ENCODE measurements at places on chromosomes 3 and 15.
A peak's percentile ranks its signal among the peaks of the same experiment; 100 is the strongest.

- H3K4me1 ChIP-seq: peaks cover 24% of the 10 kb centered on the region
- H3K4me3 ChIP-seq: peak overlapping the region; percentile 43
- peak overlapping the region; percentile 59 for H3K27ac ChIP-seq
- H3K27me3 ChIP-seq: no peaks in the 10 kb centered on the region
- no peaks in the 10 kb centered on the region for H3K36me3 ChIP-seq
- DNase-seq: peak; percentile 60
Observed at GRCh38 chr15:51758645-51759044, 7.2 kb downstream of the TMOD2 start.

DNA sequence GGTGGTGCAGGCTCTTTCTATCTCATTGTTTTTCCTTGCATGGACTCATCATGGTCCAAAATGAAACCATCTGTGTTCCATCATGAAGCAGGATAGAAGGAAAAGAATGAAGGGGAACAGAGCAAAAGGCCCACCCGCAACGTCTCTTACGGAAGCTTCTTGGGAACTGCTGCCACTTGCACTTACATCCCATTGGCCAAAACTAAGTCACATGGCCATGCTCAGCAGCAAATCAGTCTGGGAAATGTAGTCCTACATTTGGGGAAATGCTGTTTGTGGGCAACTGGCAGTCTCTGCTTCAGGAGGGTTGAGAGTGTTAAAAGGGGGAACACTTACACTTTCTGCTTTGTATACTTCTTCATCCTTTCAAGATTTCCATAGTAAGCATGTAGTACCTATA, 191.6 kb downstream of the SV2B start:
- H3K36me3 ChIP-seq: no peaks in the 10 kb centered on the region
- peak overlapping the region; percentile 40 for H3K4me3 ChIP-seq
- H3K4me1 ChIP-seq: no peaks in the 10 kb centered on the region
- no peak overlapping the region for H3K27ac ChIP-seq
- DNase-seq: no peak

DNA sequence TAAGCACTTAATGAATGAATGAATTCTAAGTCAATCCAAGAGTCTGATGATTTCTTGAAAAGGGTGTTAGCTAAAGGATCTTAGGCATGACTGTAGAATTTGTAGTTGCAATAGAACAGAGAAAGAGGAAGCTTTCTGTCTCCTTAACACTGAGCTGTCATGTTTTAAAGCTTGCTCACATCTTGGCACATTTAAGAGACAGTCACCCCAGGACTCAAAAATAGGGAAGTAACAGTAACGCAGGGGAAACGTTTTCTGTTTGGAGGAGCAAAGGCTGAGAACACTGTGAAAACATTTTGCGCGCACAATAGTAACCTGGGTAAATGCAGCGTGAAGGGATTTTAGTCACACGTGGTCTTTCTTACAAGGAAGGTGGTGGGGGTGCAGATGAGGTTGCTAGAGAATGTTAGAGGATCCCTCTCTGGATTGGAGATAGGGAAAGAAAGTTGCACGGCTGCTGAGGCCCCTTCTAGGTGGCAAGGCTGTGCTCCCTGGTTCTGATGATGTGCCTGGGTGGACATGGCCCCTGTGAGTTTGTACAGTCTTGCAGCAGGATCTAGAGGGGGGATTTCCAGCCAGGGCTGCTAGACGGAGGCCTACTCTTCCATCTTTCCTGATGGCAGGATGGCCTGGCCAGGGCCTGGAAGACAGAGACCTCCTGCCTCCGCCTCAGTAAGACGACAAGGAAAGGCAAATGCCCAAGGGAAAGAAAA, 12.0 kb downstream of the STARD5 start:
- H3K4me1 ChIP-seq: peaks cover 41% of the 10 kb centered on the region
- H3K27me3 ChIP-seq: peaks cover 3% of the 10 kb centered on the region
- DNase-seq: peak; percentile 3

DNA sequence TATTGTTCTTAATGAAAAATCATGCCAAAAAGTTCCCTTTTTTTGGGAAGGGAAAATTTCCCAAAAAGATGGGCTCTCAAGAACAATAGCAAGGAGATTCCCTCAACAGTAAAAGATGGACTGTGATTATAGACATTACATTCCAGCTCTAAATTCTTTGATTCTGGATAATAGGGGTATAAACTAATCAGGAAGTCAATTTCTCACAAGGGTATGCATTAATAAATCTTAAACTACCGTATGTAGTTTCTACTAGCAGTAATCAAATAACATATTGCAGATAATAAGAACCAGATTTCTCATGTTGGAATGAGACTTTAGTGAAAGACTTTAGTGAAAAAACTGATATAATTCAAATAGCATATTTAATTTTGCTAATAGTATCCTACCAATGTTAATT, 144.8 kb upstream of the PTPRG start:
- no peaks in the 10 kb centered on the region for H3K27me3 ChIP-seq
- no peak overlapping the region for H3K27ac ChIP-seq
- no peak overlapping the region for H3K4me3 ChIP-seq
- no peaks in the 10 kb centered on the region for H3K4me1 ChIP-seq
- H3K36me3 ChIP-seq: no peaks in the 10 kb centered on the region

GRCh38 chr3:112822064-112823055, 24.3 kb downstream of the CD200R1L start:
- no peaks in the 10 kb centered on the region for H3K27me3 ChIP-seq
- H3K4me1 ChIP-seq: peaks cover 23% of the 10 kb centered on the region
- no peaks in the 10 kb centered on the region for H3K36me3 ChIP-seq
- H3K4me3 ChIP-seq: no peak overlapping the region
- DNase-seq: no peak
- H3K27ac ChIP-seq: no peak overlapping the region

GRCh38 chr3:139534992-139535879, 4.3 kb downstream of the RBP1 start:
- DNase-seq: no peak
- H3K36me3 ChIP-seq: no peaks in the 10 kb centered on the region
- no peaks in the 10 kb centered on the region for H3K4me1 ChIP-seq
- H3K27me3 ChIP-seq: peaks cover 3% of the 10 kb centered on the region
- no peak overlapping the region for H3K27ac ChIP-seq

GRCh38 chr3:4061195-4061594, 242.0 kb upstream of the SETMAR start:
- no peak overlapping the region for H3K4me3 ChIP-seq
- no peak for DNase-seq
- H3K27me3 ChIP-seq: peaks cover 1% of the 10 kb centered on the region
- H3K27ac ChIP-seq: no peak overlapping the region

GRCh38 chr15:38707802-38708671, 143.4 kb upstream of the RASGRP1 start:
- DNase-seq: peak; percentile 71
- peak overlapping the region; percentile 79 for H3K27ac ChIP-seq
- H3K36me3 ChIP-seq: peaks cover 14% of the 10 kb centered on the region

DNA sequence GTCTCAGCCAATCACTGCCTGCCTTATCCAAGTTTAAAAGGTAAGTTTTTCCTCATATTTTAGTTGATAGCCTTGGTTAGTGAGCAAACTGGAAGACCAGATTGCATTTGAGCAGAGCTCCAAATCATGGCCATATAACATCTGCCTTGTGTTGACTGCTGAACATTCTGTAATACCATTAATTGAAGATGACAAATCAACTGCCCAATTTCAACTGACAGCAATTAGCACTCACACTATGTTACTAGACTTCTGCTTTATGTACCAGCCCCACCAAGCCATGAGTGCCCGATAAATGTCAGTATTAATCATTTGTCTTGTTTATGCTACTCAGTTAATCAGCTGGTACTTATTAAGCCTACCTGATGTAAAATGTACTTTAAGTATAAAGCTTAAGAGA, 83.1 kb downstream of the CGGBP1 start:
- H3K27ac ChIP-seq: no peak overlapping the region
- H3K36me3 ChIP-seq: no peaks in the 10 kb centered on the region
- H3K4me3 ChIP-seq: no peak overlapping the region

DNA sequence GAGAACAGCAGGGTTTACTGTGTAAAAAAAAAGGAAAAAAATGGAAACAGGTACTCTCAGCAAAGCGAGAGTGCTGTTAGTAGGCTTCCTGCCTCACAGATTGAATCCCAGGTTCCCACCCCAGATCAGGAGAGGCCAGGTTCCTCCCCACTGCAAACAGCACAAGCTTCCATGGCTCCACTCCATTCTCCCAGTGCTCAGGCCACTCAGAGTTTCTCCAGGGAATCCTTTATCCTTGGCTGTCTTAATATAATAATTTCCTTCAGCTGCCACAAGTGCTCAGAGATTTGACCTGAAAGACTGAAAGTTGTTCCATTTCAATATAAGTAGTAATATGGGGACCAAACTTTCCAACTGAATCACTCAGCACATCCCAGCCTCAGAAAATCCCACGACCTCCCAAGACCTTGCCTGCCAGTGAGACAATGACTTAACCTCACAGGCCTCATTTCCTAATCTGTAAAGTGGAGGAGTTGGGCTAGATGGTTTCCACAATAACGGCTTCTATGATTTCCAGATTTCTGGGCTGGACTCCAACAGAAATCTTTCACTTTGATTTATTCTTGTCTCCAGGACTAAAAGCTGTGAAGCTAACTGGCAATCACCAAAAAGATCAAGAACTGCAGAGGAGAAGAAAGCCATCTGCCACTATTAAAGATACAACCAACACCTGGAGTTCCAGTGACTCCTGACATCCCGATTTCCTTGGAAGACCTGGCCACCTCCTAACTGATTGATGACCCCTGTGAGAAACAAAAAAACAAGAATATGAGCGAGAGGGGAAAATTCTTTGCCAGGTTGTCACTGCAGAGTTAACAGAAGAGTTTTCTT, 289.5 kb downstream of the NEK10 start:
- H3K27me3 ChIP-seq: peaks cover 5% of the 10 kb centered on the region
- peaks cover 12% of the 10 kb centered on the region for H3K4me1 ChIP-seq
- no peak overlapping the region for H3K4me3 ChIP-seq

DNA sequence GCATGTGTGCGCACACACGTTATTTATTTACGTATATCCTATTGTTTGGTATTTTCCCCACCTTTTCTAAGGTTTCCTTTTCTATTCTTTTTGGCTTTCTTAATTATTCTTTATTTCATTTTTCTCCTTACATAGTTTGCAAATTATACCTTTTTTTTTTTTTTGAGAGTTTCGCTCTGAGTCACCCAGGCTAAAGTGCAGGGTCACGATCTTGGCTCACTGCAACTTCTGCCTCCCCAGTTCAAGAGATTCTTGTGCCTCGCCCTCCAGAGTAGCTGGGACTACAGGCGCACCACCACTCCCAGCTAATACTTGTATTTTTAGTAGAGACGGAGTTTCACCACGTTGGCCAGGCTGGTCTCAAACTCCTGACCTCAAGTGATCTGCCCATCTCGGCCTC, 20.0 kb upstream of the CILP start:
- H3K4me3 ChIP-seq: no peak overlapping the region
- H3K4me1 ChIP-seq: no peaks in the 10 kb centered on the region
- no peak overlapping the region for H3K27ac ChIP-seq
- no peak for DNase-seq
- peaks cover 5% of the 10 kb centered on the region for H3K27me3 ChIP-seq

DNA sequence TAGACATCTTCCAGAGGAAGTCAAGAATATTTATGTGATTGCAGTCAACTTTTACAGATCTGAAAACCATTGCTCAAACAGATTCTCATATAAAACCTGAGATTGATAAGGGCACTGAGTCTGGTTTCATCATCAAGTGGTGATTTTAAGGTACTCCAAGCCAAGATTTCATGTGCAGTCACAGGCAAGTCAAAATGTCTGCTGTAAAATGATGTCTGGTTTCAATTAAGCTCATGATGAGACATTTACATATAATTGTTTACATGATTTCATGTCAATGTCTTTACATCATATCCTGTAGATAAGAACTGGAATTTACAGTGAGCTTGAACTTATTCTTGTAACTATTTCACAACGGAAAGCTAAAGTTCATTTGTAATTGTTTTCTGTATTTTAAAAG, 1215.5 kb downstream of the ROBO2 start:
- DNase-seq: peak; percentile 77
- H3K36me3 ChIP-seq: peaks cover 5% of the 10 kb centered on the region
- H3K4me3 ChIP-seq: no peak overlapping the region
- H3K4me1 ChIP-seq: peaks cover 76% of the 10 kb centered on the region
- H3K27me3 ChIP-seq: peaks cover 1% of the 10 kb centered on the region

- no peak overlapping the region for H3K4me3 ChIP-seq
- H3K27ac ChIP-seq: no peak overlapping the region
- H3K36me3 ChIP-seq: no peaks in the 10 kb centered on the region
- peaks cover 28% of the 10 kb centered on the region for H3K4me1 ChIP-seq
Observed at GRCh38 chr3:171933441-171933840, 90.3 kb downstream of the TMEM212 start.

GRCh38 chr3:86929046-86929445, 61.9 kb downstream of the VGLL3 start:
- H3K4me1 ChIP-seq: peaks cover 47% of the 10 kb centered on the region
- DNase-seq: peak; percentile 51
- peak overlapping the region; percentile 33 for H3K4me3 ChIP-seq
- no peak overlapping the region for H3K27ac ChIP-seq
- H3K36me3 ChIP-seq: no peaks in the 10 kb centered on the region

- no peak overlapping the region for H3K4me3 ChIP-seq
- DNase-seq: no peak
- H3K4me1 ChIP-seq: peaks cover 92% of the 10 kb centered on the region
- H3K27ac ChIP-seq: peak overlapping the region; percentile 88
- peaks cover 90% of the 10 kb centered on the region for H3K36me3 ChIP-seq
Observed at GRCh38 chr15:63059573-63060216, 17.1 kb downstream of the TPM1 start.

DNA sequence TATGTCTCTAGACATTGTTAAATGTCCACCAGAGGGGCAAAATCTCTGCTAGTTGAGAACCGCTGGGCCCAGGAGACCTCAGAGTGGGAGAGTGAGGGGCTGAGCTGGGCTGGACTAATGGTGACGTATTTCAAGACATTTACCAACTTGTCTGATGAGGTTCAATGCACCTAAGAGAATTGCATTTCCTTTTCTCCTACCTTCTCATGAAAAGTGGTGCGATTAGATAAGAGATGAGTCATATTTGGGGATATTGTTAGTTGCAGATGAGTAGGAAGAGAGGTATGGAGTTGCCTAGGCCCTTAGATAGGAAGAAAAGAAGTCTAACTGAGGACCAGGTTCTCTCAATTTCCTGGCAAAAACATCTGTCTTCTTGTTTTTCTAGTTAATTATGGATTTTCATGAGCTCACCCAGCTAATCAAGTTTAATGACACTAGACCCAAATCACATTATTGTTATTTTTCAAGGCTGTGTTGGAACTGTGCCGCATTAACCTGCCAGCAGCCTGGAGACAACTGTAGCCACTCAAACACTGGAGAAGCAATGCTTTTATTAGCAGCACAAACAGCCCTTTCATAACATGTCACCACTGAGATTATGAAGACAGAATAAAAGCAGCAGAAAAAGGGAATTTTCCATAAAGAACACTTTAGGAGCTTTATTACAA, 144.2 kb downstream of the PDCD6IP start:
- H3K36me3 ChIP-seq: no peaks in the 10 kb centered on the region
- peaks cover 7% of the 10 kb centered on the region for H3K4me1 ChIP-seq

- no peak overlapping the region for H3K27ac ChIP-seq
- H3K4me3 ChIP-seq: no peak overlapping the region
- DNase-seq: peak; percentile 42
- H3K4me1 ChIP-seq: peaks cover 5% of the 10 kb centered on the region
Observed at GRCh38 chr3:41893977-41894376, 67.9 kb downstream of the ULK4 start.
